ENCODE measurements at places on chromosomes 12 and 14.

DNA sequence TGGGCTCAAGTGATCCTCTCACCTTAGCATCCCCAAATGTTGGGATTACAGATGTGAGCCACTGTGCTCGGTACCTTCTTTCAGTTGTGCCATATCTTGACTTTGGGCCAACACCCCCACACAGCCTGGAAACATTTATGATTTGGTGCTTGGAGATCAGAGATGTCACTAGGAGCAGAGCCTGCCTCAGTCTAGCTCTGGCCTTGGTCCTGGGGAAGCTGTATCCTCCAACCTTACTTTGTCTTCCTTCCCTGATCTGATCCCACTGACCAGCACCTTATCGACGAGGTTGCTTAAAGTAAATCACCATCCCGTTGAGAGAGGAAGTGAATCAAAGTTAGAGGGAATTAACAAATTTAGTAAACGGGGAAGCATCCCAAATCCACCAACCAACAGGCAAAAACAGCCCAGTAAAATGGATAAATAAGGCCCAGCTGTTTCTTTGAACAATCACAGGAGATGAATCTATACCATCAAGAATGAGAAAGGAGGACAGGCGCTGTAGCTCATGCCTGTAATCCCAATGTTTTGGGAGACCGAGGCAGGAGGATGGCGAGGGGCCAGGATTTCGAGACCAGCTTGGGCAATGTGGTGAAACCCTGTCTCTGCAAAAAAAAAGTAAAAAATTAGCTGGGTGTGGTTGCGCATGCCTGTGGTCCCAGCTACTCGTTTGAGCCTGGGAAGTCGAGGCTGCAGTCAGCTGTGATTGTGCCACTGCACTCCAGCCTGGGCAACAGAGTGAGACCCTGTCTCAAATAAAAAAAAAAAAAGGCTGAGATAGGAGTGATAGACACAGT is 3.4 kb downstream of the PLBD2 start:
- DNase-seq = no peak

GRCh38 chr12:7837366-7837765 is 35.3 kb downstream of the SLC2A14 start:
- DNase-seq = no peak

GRCh38 chr12:128942960-128943477 is 89.7 kb downstream of the GLT1D1 start:
- DNase-seq = no peak

GRCh38 chr12:91179315-91179714 is 3.3 kb downstream of the DCN start:
- no peak for DNase-seq

- DNase-seq = no peak
These were observed 162.2 kb downstream of the ADGRD1 start for GRCh38 chr12:131115766-131116467.

DNA sequence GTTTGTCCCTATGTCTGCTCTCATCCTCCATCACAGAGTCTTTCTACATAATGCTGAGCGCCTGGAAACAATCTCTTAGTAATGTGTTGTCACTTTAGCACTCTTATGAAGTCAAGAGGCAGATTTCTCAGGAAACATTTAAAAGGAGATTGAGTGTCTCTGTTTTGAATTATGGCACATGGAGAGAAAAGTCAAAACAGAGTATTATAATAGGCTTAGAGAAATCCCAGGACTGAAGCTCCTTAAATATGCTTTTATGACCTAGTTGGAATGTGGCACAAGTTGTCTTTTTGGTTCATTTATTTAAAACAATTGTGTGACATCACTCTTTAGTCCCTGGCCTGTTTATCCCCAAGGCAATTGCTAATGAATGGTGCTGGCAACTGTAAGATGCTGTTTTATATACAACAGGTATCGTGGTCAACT is 117.8 kb upstream of the HIF1A start:
- DNase-seq = no peak

DNA sequence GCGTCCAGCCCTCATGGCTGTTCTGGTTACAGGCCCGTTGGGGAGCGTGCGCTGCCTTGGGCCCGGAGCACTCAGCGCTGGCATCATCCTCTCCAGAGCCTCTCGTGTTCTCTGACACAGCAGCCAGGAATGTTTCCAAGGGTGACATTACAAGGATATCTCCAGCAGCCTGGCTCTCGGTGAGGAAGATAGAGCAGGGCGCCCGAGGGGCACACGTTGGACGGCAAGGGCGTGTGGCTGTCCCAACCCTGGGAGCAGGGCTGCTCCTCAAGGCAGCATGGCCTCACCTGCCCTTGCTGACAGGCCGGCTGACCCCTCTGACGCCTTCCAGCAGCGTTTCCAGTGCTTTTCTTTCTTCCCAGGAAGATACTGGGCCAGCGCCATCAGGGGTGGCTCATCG is 14.4 kb downstream of the LRCOL1 start:
- no peak for DNase-seq

- no peak for DNase-seq
These were observed 562.2 kb downstream of the GALC start for GRCh38 chr14:87430810-87431209.

DNA sequence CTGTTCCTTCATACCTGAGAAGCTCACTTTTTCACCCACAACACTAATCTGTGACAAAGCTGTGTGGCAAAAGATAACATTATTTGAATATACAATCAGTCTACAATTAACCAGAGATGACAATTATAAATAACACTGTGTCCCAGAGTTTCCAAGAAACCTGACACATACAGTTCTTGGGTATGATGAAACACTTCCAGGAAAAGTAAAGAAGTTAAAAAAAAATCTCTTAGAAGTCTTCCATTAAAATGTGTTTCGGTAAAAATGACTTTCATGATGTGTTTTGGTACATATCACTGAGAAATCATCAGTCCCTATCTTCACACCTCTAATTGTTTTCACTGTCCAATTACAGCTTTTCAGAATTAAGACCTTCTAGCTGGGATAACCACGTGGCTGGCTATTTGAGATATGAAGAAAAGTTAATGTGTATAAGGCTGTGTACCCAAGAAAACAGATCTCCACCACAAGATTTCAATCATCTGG is 390.2 kb downstream of the SOX5 start:
- no peak for DNase-seq

DNA sequence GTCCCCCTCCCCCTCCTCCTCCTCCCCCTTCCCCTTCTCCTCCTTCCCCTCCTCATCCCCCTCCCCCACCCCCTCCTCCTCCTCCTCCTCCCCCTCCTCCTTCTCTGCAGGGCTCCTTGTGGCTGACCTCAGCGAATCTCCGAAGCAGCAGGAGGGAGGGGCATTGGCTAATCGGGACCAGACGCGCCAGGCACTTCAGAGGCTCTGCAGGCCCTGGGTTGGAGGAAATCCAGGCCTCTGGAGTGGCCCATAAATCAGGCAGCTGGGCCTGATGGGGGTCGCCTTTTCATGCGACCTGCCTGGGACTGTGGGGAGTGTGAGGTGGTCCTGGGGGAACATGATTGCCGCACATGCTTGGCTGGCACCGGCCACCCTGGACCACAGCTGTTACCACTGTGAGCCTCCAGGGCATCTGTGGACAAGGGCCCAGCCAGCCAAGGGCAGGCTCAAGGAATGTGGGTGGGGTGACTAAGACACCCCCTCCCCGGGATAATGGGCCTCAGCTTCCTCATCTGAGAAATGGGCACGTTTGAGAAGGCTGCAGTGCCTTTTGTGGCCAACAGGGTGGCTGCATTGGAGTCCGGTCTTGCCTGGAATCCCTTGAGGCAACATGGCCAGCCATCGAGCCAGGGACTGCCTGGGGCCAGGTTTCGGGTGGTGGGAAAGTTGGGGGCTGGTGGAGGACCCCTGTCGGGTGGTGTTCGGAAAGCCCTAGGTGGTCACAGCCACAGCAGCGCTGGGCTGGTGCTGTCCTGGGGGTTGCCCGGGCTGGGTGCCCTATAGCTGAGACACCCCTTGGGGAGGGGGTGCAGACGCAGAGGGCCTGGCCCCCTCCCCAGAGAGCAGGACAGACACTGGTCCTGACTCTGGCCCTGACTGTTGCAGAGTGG is 12.0 kb downstream of the KIF26A start:
- DNase-seq = no peak

- DNase-seq = no peak
These were observed 22.5 kb upstream of the TMEM106C start for GRCh38 chr12:47940773-47941474.

DNA sequence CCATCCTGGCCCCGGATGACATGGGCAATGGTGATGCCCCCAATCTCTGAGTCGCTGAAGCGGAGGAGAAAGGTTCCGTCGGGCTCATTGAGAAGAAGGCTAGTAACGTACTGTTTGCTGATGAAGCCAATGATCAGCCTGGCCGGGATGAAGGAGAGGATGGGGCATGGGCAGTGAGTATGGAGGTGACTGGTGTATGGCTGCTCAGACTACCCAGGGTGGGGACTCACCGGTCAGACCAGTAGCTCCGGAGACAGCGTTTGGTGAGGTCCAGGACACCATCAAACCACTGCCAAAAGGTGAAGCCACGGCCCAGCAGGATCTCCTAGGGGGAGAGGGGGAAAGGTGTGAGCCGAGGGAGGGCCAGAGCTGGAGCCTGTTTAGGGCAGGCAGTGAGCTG is 10.9 kb downstream of the NAB2 start:
- no peak for DNase-seq

GRCh38 chr12:42473130-42473529 is 116.4 kb downstream of the PRICKLE1 start:
- no peak for DNase-seq

DNA sequence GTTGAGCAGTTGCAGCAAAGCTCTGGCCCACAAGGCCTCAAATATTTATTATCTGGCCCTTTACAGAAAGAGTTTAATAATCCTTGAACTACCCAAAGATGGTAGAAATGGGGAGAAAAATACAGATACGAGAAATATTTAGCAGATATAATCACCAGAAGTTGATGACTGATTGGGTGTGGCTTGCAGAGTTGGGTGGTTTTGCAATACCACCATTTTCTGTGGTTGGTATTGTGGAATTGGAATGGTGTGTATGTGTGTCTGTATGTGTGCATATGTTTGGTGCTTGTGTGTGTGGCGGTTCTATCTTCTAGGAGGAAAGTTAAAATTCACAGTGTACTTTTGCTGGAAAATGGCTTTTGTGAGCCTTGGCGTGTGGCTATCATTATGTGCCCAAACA is 85.4 kb upstream of the MANSC4 start:
- DNase-seq = no peak

GRCh38 chr12:65278576-65279368 is at the start of gene MSRB3:
Gene MSRB3 (plus strand): TSS chr12:65278683. CDS start chr12:65308580, 29,897 bp downstream.
- DNase-seq = no peak

- DNase-seq = peak; percentile 3
These were observed 1.1 kb downstream of the SAV1 start for GRCh38 chr14:50666772-50667683.

GRCh38 chr14:76872796-76873432 is 46.7 kb downstream of the LRRC74A start:
- DNase-seq = no peak

DNA sequence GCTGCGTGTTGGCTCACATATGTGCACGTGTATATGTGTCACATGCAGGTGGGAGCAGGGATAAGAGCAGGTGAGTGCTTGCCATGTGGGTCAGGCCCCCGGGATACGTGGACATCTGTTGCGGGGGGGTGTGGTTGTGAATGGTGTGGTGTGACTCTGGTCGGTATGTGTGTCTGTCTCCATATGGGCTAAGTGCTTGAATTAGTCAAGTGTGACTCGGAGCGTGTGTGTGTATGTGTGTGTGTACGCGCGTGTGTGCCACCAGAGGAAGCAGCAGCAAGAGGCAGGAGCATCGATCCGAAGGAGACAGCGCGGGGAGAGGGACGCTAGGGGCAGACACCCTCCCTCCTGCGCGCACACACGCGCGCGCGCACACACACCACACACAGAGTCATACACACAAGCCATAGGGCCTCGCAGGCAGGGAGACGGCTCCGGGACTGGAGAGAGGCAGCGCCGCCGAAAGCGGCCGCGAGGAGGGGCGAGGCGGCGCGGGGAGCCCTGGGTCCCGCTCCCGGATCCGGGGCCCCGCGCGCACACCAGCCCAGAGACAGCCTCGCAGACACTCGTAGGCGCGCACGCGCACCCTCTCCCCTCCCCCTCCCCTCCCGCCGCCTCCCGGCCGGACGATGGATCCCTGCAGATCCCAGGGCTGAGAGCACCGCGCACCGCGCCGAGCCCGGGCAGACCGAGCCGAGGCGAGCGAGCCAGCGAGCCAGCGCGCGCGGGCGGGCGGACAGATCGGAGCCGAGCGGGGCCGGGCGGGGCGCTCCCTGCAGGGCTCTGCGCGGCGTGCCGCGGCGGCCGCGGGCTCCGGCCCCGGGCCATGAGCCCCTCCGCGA is at the start of gene ASIC1:
ASIC1 (plus strand) TSS at position 597 of the 842 bp plus-strand sequence. CDS start 1,171 bp downstream, outside the sequence.
- DNase-seq = no peak

DNA sequence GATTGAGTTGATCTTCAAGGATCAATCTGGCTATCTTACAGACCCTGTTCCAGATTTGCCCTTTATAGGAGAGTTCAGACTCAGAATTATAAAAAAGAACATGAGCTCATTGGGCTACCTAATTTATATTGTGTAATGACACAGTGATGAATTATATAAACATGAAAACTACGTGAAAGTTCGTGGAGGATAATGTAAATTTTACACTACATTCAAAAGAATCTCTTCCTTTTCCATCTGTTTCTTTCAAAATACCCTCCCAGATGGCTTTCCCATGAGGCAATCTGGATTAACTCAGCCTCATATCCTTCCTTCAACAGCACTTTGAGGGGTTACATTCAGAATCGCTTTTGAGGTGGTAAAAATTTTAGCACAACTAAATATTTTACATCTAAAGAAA is 129.3 kb downstream of the HMGA2 start:
- no peak for DNase-seq

DNA sequence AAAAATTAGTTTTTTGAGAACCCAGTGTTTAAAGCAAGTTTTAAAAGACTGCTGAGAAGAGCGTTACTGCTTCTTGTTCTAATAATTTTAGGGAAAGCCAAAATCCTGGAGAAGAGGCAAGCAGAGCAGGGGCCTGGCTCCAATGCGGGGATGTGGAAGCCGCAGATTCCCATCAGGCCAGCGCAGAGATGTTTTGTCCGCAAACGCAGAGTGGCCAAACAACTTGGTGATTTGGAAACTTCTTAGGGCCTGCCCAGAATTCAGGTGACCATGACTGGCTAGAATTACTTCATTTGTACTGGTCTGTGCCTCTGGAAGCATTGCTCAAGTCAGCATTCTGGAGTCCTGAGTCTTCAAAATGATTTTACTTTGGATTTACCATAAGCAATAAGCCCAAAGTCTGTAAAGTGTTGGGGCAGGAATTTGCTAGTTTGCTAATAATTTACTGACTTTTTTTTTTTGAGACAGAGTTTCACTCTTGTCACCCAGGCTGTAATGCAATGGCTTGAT is 208.4 kb downstream of the PPM1H start:
- no peak for DNase-seq
